ENCODE measurements at places on chromosomes 3 and 15.

DNA sequence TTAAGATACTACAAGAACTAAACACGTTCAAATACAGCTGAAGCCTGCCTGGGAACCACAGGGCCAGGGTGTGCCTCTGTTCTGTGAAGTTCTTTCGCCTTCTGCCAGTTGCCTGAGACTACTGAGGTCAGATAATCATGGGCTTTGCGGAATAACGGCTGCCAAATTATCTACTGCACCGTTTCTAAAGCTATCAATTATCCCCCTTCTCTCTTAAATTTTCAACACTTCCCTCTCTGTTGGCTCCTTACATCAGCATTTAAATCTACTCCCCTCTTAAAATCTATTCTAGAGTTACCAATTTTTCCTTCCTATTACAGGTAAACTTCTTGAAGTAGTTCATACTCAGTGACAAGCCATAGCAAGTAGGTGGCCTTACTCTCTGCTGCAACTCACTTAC is 6.2 kb upstream of the NEO1 start:
- no peak for DNase-seq

- DNase-seq: no peak
These were observed 330.3 kb upstream of the GOLIM4 start for GRCh38 chr3:168425936-168426595.

GRCh38 chr3:39569095-39569494 is 101.6 kb downstream of the MOBP start:
- no peak for DNase-seq

DNA sequence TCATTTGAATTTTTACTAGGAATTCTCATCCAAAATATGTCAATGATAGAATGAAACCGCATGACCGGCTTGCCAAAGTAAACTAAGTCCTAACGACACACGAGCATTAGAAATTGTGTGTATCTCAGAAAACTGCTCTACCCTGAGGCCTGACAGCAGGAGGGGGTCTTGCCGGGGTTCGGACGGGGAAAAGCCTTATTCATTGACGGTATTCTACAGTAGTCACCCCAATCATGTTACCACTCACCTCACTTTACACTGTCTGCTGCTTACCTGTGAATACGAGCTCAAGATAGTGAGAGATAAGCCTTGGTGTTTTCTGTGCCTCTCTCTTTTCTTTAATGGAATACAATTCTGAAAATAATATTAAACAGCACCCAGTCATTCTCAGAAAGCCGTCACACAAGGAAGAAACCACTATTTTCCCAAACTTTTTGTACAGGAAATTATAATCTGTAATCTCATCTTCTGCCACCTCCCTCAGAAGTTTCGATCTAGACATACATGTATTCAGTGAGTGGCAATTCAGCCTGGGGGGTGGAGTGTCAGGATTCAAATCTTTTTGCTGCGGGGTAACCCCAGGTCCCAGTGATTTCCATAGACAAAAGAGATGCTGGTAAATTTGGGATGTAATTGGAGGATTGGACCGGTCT is 492 bp upstream of the FAM43A start:
- DNase-seq: peak; percentile 46

DNA sequence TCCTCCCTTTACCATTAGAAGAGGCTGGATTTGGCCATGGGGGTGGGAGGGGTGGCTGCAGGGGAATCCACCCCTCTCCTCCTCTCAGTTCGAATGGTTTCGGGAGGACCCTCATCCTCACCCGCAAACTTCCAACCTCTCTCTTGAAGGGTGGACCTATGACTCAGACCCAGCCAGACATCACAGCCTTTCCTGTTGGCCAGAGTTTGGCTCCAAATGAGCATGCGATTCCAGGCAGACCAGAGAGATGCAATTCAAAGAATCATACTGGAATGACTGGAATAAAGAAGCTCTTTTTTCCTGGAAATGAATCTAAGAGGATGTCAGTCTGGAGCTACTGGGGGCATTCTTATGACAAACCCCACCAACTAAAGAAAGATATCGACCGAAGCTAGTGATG is 516.7 kb upstream of the MDFIC2 start:
- no peak for DNase-seq

DNA sequence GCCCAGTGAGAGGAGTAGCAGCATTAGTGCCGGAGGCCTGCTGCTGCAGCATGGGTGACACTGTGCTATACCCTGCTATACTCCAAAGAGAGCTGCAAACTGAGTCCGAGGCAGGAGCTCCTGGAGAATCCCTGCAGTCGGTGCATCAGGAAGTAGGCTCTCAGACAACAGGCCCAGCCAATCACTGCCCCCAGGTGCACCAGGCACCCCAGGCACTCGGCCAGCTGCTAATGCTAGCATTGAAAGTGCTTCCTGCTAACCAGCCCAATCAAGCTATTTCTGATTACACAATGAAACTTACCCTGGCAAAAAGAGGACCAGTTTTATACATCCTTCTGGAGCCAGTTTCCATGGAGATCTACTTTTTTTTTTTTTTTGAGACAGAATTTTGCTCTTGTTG is 45.6 kb upstream of the IREB2 start:
- no peak for DNase-seq

DNA sequence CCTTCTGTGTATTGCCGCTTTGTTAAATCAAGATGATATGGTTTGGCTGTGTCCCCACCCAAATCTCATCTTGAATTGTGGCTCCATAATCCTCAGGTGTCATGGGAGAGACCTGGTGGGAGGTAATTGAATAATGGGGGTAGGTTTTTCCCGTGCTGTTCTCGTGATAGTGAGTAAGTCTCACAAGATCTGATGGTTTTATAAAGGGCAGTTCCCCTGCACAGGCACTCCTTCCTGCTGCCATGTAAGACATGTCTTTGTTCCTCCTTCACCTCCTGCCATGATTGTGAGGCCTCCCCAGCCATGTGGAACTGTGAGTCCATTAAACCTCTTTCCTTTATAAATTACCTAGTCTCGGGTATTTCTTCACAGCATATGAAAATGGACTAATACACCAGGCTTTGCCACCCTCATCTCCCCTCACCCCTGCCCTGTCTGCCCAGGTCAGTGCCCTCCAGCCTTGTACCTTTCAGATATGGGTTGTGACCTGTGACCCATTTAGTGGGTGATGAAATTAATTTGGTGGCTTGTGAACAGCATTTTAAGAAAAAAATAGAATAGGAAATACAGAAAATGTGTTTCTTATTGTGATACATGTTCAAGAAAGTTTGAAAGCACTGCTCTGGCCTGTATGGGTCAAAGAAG is 56.1 kb upstream of the MCF2L2 start:
- no peak for DNase-seq

GRCh38 chr3:107241217-107241616 is 136.0 kb upstream of the CCDC54 start:
- DNase-seq: no peak

DNA sequence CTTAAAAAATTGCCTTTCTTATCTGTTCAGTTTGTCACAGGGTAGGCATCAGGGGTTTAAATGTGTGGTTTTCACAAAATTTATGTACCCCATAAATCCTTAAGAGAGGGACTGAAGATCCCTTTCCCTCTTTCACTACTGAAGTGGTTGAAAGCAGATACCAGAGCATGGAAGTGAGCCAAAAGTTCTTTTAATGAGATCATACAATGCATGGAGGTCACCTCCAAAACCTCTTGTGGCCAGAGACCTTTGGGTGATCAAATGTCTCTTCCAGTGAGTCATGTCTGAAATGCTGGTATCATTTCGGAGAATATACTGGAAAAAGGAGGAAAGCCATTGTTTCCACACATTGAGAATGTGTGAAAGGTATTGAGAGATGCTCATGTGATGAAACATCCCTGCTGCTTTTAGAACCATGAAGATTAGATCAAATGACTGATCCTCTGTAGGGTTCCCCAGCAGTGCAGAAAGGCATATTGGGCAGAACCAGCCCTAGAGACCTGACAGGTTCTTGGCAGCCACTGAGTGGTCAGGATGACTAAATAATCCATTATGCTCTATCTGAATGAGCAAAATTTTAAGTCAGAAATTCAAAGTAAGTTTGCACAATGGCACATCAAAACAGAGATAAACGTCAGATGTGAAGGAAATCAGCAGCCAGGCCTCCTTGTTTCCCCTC is 165.8 kb upstream of the SLC2A2 start:
- no peak for DNase-seq

DNA sequence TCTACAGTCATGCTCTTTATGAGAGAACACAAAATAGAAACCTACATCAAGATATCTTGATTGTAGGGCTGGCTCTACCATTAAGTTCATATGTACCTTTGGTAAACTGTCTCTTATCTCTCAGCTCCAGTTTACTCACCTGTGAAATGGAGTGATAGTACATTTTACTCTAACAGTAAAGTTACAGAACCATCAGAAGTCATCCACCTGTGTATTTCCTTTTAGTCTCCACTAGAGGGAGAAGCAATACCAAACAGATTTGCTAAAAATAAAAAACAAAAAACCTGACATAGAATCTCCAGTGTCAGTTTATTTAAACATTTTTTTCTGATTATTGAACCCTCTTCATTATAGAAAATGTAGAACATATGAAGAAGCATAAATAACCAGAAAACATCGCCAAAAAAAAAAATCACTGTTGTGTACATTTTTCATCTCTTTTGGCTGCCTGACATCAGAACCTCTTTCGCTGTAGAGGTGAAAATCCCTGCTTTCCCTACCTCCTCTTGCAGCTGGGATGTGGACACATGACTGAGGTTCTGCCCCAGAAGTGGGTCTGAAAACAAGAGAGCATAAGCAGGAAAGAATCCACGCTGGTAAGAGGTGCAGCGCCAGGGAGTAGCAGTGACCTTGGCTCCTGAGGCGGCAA is 48.7 kb upstream of the WDR72 start:
- DNase-seq: no peak

DNA sequence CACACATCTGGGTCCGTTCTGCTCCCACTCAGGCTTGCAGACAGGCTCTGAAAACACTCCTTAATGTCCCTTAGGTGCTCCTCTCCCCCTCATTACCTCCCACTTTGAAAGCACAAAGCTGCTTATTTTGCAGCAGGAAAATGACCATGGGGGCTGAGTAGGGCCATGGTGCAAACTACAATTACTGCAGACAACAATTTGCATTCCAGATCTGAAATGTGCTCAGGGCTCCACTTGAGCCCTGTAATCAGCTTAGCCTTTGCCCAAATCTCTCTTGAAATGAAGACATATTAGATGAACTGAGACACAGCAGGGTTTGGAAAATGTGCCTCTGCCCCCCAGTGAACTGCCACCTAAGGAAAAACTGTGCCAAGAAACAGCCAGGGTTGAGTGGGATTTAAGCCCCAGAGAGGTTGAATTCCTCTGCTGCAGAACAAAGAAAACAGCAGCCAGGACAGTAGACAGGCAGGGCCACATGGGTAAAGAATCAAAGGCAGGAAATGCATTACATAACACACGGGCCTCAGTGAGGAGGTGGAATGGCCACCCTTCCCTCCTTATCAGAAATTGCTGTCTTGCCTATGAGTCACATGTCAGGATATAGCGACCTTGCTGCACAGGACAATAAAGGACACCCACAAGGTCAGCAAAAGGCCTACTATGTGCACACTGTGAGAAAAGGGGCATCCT is 126.8 kb upstream of the ARHGEF3 start:
- DNase-seq: no peak

- DNase-seq: no peak
These were observed 633.5 kb downstream of the CADM2 start for GRCh38 chr3:85592256-85592655.

GRCh38 chr3:65833761-65834505 is 204.8 kb downstream of the MAGI1 start:
- DNase-seq: no peak

- DNase-seq: no peak
These were observed 60.6 kb upstream of the ARNT2 start for GRCh38 chr15:80343554-80343992.
